Non-pigmented ciliary epithelial cell (primary cell): ENCODE measurements at places on chromosomes 16 and 17.

- no peak for DNase-seq
Measured at GRCh38 chr16:68013440-68013839, 2.3 kb downstream of the DPEP2NB start.

GRCh38 chr16:3859889-3860288 lies 20.6 kb downstream of the CREBBP start:
- no peak for DNase-seq

DNA sequence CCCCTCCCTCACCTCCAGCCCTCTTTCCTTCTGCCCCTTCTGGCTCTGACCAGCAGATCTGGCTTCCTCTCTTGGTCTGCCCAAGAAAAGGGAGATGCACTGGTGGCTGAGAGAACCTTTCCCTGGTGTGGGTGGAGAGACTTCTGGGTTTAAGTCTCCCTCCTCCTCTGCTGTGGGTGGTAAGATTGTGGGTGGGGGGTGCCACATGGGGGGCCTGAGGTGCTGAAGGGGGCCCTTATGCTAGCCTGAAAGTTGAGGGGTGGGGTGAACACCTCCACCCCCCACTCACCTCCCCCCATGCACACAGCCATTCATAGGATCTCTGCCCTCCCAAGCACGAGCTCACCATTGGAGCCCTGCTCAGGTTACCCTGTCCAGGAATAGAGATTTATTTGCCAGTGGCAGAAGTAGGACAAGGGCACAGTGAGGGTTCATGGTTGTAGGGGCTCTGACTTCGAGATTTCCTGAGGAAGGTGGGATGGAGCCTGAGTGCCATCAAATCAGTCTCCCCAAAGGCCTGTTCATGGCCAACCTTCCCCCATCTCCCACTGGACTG lies 1.7 kb upstream of the STAC2 start:
- DNase-seq: no peak

DNA sequence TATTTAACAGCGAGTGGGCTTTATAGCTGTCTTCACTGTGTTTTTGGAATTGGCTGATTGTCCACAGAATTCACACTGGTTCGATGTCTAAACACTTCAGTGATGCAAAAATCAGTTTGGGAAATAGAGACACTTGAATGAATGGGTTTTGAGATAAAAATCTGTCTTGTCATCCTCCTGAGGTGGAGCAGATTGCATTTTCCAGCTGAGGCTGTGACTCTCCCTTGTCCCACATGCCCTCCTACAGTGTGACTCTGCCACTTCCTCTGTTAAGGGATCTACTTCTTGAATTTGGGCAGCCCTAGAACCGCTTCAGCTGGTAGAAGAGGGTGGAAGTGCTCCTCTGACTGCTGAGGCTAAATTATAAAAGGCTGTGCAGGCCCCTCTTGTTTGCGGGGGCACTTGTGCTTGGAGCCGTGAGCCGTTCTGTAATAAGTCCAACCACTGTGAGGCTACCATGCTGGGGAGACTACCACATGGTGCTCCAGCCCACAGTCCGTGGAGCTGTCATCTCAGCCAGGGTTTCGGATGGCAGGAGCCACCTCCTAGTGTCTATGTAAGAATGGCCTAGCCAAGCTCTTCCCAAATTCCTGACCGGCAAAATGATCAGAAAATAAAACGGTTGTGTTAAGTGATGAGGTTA lies 175.9 kb downstream of the SPECC1 start:
- DNase-seq: no peak

- no peak for DNase-seq
Measured at GRCh38 chr16:51801635-51802034, 650.6 kb upstream of the SALL1 start.

DNA sequence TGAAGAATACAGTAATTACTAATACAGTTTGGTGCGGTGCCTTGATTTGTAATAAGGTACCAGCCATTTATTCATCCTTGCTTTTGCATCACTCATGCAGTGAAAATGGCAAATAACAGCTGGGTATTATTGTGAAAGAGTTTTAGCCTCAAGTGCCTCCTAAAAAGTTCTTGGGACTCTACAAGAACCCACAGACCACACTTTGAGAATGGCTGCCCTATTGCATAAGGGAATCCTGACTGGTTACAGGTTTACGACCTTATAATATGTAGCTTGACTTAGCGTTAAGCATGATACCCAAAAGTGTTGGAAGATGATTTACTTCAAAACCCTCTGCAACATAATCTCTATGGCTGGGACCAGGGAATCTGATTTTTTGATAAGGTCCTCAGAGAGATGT lies 4.2 kb downstream of the MYH13 start:
- DNase-seq: no peak

GRCh38 chr17:18156171-18156975 lies 27.3 kb upstream of the ALKBH5 start:
- no peak for DNase-seq

DNA sequence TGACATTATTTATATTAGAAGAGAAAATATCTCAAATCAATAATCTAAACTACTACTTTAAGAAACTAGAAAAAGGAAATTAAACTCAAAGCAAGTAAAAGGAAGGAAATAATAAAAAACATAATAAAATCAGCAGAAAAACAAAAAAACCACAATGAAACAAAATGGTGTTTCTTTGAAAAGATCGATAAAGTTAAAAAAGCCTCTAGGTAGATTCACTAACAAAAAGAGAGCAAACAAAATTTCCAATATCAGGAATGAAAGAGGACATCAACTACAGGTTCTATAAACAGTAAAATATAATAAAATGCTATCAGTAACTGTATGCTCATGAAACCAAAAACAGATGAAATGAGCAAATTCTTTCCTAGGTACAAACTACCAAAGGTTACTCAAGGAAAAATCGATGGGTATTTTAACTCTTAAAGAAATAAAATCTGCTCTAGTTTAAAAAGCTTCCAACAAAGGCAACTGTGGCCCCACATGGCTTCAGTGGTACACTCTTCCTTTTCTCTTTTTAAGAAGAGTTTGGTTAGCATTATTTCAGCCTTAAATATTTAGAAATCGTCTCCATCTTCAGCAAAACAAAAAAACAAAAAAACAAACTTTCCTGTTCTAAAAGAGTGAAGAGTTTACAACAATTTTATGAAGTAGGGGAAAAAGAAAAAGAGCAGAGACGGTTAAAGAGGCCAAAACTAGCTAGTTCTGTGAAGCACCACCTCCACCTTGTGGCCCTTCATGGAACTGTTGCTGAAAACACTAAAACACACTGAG lies 102.2 kb downstream of the TRIM37 start:
- DNase-seq: no peak

GRCh38 chr17:7858522-7858810 lies 663 bp downstream of the CYB5D1 start:
- no peak for DNase-seq

- DNase-seq: no peak
Measured at GRCh38 chr16:28062261-28062846, 1.2 kb downstream of the GSG1L start.

- no peak for DNase-seq
Measured at GRCh38 chr16:58421059-58421458, 28.8 kb downstream of the GINS3 start.

DNA sequence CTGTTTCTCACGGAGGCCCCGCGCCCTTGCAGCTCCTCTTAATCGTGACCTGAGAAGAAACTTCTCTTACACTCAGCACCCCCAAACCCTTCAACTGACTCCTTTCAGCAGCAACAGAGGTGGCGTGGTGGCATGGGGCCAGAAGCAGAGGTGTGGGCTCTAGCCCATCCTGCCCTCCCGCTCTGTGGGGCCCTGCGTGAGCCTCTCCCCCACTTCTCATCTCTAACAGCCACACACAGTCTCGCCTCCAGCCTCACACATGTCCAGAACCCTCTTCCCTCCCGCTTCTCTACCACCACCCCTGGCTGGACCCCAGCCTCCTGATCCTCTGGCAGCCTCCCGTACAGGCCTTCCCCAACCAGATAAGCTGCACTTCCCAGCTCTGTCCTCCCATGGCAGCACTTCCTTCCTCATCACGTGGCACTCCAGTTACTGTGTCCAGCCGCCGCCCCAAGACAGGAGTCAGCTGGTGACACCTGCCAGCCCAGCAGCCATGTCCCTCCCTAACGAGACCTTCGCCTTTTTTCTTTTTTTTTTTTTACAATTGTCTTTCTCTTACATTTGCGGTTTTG lies 30.5 kb downstream of the NSMCE1 start:
- no peak for DNase-seq

DNA sequence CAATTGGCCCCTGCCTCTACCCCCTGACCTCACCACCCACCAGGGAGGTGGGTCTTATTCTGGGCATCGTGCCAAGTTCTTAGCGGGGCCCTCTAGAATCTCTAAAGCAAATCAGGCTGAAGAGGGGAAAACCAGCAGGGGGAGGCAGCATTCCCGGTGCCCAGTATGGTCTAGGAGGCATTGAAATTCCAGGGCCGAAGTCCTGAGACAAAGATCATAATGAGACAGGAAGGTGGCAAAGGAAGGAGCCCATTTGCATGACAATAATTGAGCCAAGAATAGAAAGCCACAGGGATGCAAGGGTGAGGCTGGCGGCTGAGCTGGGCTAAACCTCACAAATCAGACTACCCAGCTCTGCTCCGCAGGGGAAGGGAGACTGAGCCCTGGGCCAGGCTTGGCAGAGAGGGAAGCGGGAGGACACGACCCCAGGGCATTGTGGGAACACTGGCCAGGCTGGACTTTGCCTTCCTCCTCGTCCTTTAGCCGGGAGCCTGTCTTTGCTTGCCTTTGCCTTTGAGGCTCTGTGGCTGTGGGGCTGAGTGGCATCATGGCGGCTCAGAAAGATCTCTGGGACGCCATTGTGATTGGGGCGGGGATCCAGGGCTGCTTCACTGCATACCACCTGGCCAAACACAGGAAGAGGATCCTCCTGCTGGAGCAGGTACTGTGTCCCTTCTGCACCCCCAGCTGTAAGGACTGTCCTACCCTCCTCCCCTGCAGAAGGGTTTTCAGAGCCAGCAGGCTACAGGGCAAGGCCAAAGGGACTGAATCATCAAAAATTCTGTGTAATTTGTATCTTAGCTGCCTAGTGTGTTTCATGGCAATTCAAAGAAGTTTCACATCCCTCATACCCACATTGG lies at the start of gene PIPOX:
Gene PIPOX (plus strand): TSS at position 463 of the 860 bp plus-strand sequence. CDS start 85 bp downstream, at position 548.
- DNase-seq: no peak
